HCT116 (cell line): ENCODE measurements at places on chromosomes 16 and 17. TPM values are rescaled to one million over a fixed set of nuclear protein-coding genes. Genes with fewer than 3 reads are reported as not detected.

KRT40 gene
- total RNA-seq = not detected

PRCD gene
- total RNA-seq = not detected

WNT9B gene
- total RNA-seq = not detected

NR1D1 gene
- total RNA-seq = 63.7 TPM

MYL11 gene
- total RNA-seq = not detected

TMEM238L gene
- total RNA-seq = not detected

DNA sequence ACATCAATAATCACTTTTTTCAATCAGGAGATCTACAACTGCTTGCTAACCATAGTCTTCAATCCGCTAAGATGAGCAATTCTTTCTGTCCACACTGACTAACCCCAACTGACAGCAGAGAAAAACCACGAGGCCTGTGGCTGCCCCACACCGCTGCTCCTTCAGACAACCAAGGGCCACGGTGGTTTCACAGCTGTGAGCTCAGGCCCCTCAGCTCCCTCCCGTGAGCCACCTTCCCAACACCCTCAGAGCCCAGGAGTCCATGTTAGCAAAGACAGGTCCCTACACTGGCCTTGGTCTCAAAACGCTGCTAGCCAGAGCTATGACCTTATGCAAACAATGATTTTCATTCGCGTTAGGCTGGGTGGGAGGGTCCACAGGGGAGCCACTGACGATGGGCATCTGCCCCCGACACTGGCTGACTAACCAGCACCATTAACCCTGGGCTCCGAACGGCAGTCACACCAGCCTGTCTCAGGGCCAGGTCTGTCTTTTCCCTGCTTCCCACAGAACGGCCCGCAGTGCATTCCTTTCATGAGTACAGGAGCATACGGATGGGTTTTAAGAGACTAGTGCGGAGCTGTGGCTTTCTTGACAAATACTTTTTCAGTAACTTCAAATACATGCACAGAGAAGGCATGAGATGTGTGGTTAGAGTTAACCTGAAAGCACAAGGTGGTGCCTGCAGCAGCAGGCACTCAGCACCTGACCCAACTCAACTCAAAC, 67.3 kb downstream of the ANKRD11 start:
- no peak overlapping the region for H3K4me3 ChIP-seq
- H3K27me3 ChIP-seq = no peaks in the 10 kb centered on the region
- H3K4me1 ChIP-seq = no peaks in the 10 kb centered on the region
- no peak for DNase-seq
